ENCODE measurements at places on chromosomes 16 and 17.

- DNase-seq: no peak
Observed at GRCh38 chr17:74780443-74781238, 4.5 kb upstream of the NAT9 start.

DNA sequence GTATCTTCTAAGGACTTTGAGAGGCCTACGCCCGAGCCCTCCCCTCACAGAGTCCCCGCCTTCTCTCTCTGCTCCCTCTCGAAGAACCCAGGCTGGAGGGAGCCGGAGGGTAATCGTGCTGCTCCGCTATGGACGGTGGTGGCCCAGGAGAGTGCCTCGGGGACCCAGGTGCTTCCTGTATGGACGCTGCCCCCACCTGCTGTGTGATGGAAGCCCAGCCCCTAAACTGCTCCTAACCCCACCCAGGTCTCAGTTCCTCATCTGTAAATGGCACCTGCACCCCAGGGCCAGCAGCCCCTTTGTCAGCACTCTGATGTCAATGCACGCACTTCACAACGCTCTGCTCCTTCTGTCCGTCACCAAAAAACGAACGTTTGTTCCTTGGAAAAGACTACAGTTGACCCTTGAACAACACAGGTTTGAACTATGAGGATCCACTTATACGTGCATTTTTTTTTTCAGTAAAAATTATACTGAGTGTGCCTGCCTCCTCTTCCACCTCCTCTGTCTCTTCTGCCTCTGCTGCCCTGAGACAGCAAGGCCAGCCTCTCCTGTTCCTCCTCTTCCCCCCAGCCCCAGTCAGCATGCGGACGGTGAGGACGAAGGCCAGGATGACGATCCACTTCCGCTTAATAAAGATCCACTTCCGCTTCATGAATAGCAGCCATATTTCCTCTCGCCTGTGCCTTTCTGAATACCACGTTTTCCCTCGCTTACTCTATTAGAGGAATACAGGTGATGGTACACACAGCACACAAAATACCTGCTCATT lies 118.3 kb downstream of the BANP start:
- no peak for DNase-seq

GRCh38 chr17:10018461-10018891 lies 113.4 kb upstream of the RCVRN start:
- DNase-seq: no peak

DNA sequence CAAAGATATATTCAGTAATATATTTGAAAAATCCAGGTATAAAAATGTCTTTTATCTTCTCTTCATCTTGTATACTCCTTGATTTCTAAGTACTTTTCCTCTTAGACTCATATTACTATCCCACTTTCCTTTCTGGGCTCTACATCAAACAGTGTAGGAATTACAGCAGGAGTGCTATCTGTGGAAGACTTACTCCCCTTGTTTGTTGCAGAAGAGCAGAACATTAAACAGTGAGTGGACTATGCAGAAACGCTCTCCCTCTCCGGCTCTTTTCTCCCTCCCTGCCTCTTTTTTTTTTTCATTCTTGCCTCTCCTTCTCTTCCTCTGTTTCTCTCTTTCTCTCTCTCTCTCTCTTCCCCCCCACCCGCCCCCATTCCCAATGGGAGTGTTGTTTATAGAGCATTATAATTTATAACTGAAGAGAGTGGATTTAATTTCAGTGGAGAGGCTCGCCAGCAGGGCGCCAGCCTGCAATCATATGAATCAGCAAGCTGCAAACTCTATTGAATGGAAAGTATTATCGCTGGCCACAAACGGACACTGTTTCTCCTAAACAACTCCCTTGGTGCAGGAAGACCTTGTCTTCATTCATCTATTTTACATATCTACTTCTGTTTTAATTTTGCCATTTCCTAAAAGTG lies 242.3 kb upstream of the TBX2 start:
- DNase-seq: peak; percentile 94

GRCh38 chr17:6714315-6714874 lies 1.2 kb upstream of the SLC13A5 start:
- no peak for DNase-seq

- peak; percentile 25 for DNase-seq
Observed at GRCh38 chr17:39652587-39653315, 12.4 kb upstream of the TCAP start.

- no peak for DNase-seq
Observed at GRCh38 chr16:72113616-72113945, 19.9 kb downstream of the DHX38 start.

- DNase-seq: peak; percentile 55
Observed at GRCh38 chr16:21301168-21301894, 23.2 kb upstream of the CRYM start.

- DNase-seq: no peak
Observed at GRCh38 chr16:30619202-30619601, 9.0 kb upstream of the ZNF689 start.

DNA sequence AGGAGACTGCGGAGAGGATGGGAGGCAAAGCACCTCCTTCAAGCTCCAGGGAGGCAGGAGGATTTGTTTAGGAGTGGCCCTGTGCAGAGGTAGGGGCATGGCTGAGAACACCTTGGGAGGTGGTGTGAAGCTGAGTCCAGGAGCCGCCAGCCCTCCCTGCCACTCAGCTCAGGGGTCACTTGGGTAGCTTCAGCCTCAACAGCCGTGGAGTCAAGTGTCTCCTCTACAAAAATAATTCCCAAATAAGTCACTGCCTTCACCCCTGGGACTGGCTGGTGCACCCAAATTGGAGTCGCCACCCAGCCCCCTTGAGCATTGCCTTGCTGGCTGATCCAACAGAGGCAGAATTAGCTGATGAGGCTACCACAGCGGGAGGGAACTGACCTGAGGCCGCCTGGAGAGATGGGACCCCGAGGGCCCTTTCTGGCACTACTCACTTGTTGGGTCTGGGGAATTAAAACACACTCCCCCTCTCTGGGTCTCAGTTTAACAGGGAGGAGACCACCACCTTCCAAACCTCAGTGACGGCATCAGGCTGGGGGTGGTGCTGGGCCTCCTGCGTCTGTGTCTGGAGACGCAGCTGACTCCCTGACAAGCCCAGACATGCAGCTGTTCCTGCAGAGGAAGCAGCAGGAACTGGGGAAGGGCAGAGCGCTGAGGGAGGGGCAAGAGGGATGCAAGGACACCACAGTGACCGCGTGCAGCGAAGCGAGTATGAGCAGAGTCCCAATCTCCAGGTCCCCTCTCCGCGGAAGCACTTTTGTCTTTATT lies 87.9 kb upstream of the TOB1 start:
- peak; percentile 99 for DNase-seq

DNA sequence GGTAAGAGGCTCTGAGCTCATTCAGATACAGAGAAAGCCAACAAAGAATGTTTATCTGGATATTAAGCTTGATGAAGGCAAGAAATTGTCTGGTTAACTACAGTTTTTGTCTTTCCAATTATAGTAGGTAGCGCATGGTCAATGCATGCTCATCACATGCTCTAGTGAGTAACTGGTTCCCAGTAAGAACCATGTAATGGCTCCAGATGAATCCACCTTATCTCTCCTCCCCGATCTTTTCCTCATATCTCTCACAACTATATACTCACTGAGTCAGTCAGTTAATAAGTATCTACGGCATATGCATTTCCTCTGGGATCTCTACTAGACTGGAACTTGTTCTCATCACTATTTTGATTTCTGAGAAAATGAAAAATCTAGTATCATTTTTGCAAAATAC lies 340.7 kb upstream of the DYNLRB2 start:
- DNase-seq: no peak

DNA sequence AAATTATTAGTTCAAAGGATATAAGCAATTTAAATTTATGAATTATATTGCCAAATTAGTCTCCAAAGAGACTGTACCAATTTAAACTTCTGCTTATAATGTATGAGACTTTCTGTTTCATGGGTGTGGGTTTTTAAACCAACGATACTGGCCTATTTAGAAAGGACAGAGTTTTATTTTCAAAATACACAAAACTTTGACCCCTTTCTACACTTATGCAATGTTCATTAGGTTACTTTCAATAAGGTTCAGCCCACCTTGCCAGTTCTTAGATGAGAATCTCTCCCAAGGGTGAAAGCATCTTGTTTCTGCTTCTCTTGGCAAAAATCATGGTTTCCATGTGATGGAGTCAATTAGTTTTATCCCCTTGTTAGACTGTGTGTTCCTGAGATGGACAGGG lies 84.7 kb downstream of the MYO1D start:
- no peak for DNase-seq

GRCh38 chr16:49287572-49287971 lies 5.9 kb upstream of the CBLN1 start:
- DNase-seq: no peak

GRCh38 chr17:9726291-9726690 lies 65.1 kb downstream of the DHRS7C start:
- DNase-seq: no peak

DNA sequence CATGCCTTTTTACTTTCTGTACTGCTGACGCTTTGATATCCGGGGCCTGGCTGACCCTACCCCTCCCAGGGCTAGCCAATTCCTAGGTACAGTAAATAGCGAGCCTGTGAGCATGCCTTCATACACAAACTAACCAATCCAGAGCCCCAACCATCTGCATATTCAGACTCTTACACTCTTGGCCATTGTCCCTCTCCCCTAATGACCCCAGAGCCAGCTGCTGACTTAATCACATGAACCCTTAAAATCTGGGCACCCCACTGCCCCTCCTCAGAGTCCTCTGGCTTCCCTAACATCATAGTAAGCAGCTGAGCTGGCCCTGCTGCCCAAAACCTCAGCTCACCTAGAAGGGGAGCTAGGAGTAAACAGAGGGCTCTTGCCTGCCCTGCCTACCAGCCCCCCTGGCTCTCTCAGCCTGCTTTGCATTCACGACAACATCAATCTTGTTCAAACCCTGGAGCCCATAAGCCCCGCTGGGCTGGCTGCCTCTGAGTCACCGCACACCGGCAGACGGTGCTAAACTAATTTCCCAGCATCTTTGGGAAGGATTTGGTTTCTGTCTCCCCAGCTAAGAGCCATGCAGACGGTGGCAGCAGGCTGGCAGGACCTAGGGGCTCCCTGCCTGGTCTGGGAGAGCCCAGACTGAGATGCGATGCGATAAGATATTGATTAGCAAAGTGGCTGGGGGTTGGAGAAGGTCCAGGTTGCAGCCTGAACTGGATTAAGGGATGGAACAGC lies 63.2 kb downstream of the CLEC19A start:
- peak; percentile 89 for DNase-seq

- DNase-seq: no peak
Observed at GRCh38 chr17:81539571-81539900, 11.4 kb downstream of the FSCN2 start.

DNA sequence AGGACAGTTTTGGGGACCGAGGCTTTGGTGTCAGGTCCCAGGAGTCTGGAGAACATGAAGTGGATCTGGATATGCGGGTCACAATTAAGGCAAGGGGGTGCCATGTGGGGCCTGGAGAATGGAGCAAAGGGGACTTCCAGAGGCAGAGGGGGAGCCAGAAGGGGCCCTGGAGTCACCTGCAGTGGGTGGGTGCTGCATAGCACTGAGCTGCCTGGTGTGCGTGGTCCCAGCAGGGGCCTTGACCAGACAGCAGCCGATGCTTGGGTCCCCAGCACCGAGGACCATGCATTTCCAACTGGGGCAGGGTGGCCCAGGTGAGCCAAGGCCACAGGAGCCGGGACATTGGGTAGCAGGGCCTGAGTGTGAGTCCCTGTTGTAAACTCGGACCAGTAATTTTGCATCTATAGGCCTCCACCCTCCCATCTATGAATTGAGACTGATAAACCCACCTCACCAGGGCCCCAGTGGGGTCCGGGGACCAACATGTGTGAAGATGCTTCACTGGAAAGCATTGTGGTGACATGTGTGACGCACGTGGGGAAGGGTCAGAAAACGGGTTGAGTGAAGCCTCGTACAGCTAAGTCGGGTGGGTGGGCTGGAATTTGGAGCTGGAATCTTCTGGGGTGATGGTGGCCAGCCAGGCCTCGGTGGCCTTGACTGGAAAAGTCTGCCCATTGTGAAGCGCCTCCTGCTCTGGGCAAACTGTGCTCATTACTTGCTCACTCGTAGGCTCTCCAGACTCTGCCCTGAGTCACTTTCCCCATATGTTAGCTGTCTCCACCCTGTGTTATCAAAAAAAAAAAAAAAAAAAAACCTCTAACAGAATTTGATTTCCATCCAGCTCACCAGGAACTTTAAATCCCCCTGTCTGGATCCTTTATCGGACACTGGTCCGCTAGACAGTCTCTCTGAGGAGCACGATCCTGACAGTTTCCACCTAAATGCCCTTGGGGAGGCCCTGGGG lies 90.5 kb upstream of the ZNF469 start:
- no peak for DNase-seq

GRCh38 chr17:4810696-4811290 lies 3.8 kb downstream of the PLD2 start:
- DNase-seq: no peak

DNA sequence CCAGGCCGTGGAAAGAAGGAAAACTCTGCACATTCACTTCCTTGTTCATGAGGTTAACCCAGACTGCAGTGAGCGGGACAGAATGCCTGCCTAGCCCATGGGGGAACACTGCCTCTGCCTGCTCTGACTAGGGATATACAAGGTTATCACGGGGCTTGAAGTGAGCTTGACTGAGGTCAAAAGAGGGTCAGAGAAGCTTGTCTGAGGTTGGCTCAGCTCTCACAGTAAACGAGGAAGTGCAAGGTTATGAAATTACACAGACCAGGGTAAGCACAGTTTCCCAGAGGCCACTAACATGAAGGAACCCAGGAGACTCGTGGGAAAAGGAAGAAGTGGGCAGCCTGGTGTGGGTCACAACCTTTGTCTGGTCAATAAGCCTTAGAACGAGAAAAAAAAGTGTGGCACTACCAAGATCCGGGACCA lies 28.7 kb downstream of the HIC1 start:
- DNase-seq: no peak

- DNase-seq: peak; percentile 75
Observed at GRCh38 chr16:49755313-49755620, 100.6 kb downstream of the ZNF423 start.

DNA sequence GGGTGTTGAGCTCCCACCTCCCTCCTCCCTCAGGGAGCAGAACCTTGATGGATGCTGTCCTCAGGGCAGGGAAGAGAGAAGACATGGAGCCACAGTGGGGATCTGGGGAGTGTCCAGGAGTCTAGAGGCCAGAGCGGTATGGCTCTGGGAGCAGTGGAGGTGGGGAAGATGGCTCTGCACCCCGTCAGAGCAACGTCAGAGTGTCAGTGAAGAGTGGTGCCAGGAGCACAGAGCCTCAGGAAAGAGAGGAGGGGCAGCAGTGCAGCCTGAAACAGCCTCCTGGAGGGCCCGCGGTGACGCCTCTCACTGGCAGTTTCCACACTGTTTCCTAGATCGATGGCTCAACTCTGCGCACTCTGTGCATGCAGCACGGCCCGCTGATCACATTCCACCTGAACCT lies 23.2 kb upstream of the SLC5A11 start:
- no peak for DNase-seq

GRCh38 chr16:70735141-70735979 lies 49.5 kb upstream of the MTSS2 start:
- DNase-seq: no peak

GRCh38 chr16:3576211-3576610 lies 992 bp downstream of the NLRC3 start:
- DNase-seq: no peak

GRCh38 chr17:73510981-73511718 lies 133.1 kb downstream of the SDK2 start:
- DNase-seq: peak; percentile 73

- DNase-seq: no peak
Observed at GRCh38 chr16:80319181-80319580, 221.6 kb upstream of the DYNLRB2 start.

Measured in NCI-H69 (cell line).